ENCODE measurements at places on chromosomes 6 and 20. TPM values are rescaled to one million over a fixed set of nuclear protein-coding genes. Genes with fewer than 3 reads are reported as not detected.
A peak's percentile ranks its signal among the peaks of the same experiment; 100 is the strongest.

DNA sequence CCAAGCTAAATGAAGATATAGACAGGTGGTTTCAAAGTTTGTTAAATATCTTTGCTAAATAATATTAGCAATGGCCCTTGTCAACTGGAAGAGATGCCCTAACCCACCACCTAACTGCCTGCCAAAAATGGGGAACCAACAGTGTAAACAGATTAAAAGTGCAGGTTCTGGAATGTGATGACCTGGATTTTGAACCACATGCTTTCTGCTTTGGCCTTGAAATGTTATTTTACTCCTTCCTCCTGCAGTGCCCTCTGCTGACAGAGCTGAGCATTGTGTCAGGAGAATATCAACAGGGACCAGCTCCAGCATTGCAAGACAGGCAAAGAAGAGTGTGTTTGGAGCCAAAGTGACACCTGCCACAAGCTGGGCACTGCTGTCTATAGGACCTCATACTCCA, 226.6 kb downstream of the MYLK4 start:
- H3K27me3 ChIP-seq, result peaks cover 15% of the 10 kb centered on the region
- H3K36me3 ChIP-seq, result peaks cover 4% of the 10 kb centered on the region
- peaks cover 5% of the 10 kb centered on the region for H3K4me1 ChIP-seq

DNA sequence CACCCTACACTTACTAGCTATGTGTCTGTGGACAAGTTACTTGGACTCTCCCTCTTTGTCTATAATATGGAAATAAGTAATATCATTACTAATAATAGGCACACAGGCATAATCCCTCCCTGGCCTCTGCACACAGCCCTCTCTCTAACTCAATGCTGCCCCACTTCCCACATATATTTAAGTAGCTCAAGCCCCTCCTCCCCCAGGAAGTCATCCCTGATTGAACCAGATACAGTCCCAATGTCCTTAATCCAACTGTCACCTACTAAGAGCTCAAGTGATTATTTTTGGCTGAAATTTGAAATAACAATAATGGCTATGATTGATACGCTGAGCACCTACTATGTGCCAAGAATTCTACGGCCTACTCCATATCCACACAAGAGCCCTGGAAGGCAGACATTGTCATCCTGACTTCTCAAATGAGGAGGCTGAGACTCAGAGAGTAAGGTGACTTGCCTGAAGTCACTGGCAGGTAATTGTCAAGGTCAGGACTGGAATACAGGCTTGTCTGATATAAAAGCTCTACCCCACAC, 29.4 kb downstream of the MRPL14 start:
- no peaks in the 10 kb centered on the region for H3K27me3 ChIP-seq
- H3K36me3 ChIP-seq, result no peaks in the 10 kb centered on the region
- no peak overlapping the region for H3K27ac ChIP-seq
- H3K4me1 ChIP-seq, result peaks cover 2% of the 10 kb centered on the region
- H3K4me3 ChIP-seq, result no peak overlapping the region
- DNase-seq, result no peak

DNA sequence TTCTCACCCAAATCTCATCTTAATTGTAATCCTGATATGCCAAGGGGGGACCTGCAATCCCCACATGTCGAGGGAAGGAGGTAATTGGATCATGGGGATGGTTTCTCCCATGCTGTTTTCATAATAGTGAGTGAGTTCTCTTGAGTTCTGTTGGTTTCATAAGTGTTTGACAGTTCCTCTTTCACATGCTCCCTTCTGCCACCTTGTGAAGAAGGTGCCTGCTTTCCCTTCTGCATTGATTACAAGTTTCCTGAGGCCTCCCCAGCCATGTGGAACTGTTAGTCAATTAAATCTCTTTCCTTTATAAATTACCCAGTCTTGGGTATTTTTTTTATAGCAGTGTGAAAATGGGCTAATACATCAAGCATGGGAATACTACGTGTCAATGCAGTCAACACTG, 925.0 kb upstream of the MAN1A1 start:
- H3K4me1 ChIP-seq, result no peaks in the 10 kb centered on the region
- DNase-seq, result no peak
- no peak overlapping the region for H3K4me3 ChIP-seq
- no peaks in the 10 kb centered on the region for H3K36me3 ChIP-seq
- no peaks in the 10 kb centered on the region for H3K27me3 ChIP-seq

DNA sequence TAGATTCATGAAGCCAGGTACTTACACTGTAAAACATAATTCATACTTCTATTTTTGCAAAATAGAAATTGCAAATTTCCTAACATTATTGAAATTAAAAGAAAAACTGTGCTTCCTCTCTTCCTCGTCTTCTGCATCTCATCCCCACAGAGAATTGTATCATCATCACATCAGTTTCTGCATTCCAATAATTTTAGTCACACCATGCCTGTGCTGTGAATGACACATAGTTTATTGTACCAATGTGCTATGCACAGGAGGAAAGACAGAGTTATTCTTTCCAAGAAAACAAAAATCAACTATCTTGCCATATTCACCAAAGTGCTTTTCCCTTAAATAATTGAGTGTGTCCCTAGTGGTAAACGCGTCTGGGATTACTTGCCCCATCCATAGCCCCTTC, 38.1 kb upstream of the FAM135A start:
- H3K27me3 ChIP-seq, result peaks cover 18% of the 10 kb centered on the region
- no peaks in the 10 kb centered on the region for H3K36me3 ChIP-seq
- H3K4me1 ChIP-seq, result no peaks in the 10 kb centered on the region
- H3K27ac ChIP-seq, result no peak overlapping the region

- peaks cover 67% of the 10 kb centered on the region for H3K4me1 ChIP-seq
- DNase-seq, result no peak
- H3K36me3 ChIP-seq, result peaks cover 21% of the 10 kb centered on the region
- H3K27ac ChIP-seq, result peak overlapping the region; percentile 36
- H3K4me3 ChIP-seq, result no peak overlapping the region
- no peaks in the 10 kb centered on the region for H3K27me3 ChIP-seq
Measured at GRCh38 chr6:142784344-142784743, 160.6 kb downstream of the HIVEP2 start.

DNA sequence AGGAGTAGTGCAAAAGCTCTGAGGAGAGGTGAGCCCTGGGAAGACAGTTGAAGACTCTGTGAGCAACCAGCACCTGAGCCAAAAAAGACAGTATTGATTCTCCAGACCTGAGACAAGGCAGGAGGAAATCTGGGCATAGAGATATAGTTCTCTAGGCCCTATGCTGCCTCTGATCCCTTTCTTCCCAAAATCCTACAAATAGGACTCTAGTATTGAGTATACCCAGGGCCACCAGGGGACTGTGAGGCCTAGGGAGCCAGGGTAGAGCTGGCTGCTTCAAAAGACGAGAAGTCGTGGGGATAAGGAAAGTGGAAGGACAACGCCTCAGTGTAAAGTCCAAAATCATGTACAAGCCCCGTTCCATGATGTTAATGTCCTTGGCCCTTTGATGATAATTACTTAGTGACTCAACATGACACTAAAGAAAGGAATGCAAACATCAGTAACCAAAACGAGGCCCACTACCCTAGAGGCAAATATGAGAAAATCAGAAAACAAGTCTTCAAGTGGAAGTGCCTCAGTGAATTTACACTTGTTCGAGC, 197.3 kb upstream of the PROKR2 start:
- H3K27me3 ChIP-seq, result no peaks in the 10 kb centered on the region
- no peak overlapping the region for H3K27ac ChIP-seq
- no peak overlapping the region for H3K4me3 ChIP-seq
- DNase-seq, result no peak

DNA sequence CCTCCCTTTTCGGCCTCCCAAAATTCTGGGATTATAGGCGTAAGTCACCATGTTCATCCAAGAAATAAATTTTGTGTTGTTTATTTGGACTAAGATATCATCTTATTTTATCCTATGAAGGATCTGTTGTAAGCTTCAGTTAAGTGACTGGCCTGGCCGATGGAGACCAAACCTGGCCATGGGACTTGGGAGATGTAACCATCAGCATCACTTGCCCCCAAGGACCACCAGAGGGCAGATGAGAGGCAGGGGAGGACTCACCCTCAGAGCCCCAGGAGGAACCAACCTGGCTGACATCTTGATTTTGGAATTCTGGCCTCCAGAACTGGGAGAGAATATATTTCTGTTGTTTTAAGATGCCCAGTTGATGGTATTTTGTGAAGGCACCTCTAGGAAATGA, 266.7 kb downstream of the CDH26 start:
- no peaks in the 10 kb centered on the region for H3K36me3 ChIP-seq
- H3K4me3 ChIP-seq, result no peak overlapping the region
- DNase-seq, result peak; percentile 33
- no peaks in the 10 kb centered on the region for H3K4me1 ChIP-seq

- H3K4me1 ChIP-seq, result peaks cover 49% of the 10 kb centered on the region
- peaks cover 52% of the 10 kb centered on the region for H3K36me3 ChIP-seq
- H3K27ac ChIP-seq, result no peak overlapping the region
- H3K4me3 ChIP-seq, result no peak overlapping the region
- no peak for DNase-seq
Measured at GRCh38 chr20:56409521-56409920, 2.5 kb upstream of the CASS4 start.

DNA sequence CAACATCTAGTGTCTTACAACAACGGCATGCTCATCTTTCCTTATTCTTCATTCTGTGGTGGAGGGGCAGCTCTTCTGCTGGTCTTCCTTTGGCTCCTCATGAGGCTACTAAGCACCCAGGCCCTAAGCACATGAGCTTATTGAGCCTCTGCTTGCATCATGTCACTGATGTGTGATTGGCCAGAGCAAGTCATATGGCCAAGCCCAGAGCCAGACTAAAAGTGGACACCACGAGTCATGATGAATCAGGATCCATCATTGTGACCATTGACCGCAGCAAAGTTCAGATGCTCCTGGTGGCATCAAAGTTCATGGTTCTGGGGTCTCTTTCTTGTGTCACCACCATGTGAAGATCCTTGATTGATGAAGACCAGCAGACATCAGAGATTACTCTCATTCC, 192.0 kb upstream of the FOXA2 start:
- no peak overlapping the region for H3K27ac ChIP-seq
- H3K4me1 ChIP-seq, result no peaks in the 10 kb centered on the region
- H3K4me3 ChIP-seq, result no peak overlapping the region
- H3K36me3 ChIP-seq, result no peaks in the 10 kb centered on the region

DNA sequence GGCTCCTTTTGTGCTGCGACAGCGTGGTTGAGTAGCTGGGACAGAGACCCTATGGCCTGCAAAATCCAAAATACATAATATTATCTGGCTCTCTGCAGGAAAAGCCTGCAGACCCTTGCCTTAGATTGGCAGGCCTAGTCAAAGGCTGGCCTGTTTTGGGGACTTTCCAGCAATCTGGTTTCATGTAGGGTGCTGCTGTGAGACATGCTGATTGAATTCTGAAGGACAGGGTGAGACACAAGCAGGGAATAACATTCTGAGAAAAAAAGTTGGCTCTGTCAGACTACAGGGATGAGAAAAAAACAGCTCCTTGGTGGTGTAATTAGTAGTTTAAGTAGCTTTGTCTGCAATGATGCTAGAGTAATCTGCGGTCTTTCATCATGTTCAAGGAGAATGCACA, 402.7 kb upstream of the AGPAT4 start:
- no peak overlapping the region for H3K4me3 ChIP-seq
- no peak overlapping the region for H3K27ac ChIP-seq
- DNase-seq, result no peak
- H3K27me3 ChIP-seq, result no peaks in the 10 kb centered on the region

Gene C4A
- total RNA-seq, result 4.8 TPM

Gene TGM3
- not detected for total RNA-seq

Gene GHRH
- not detected for total RNA-seq

Gene AGER
- 23.5 TPM for total RNA-seq

Gene MYLK2
- total RNA-seq, result 0.43 TPM

Gene ZKSCAN4
- total RNA-seq, result 3.8 TPM

Gene MATN4
- 0.70 TPM for total RNA-seq

Gene IRF4
- total RNA-seq, result 705 TPM
